ENCODE measurements at places on chromosomes 3 and 15.

- no peak for DNase-seq
These were observed 188.1 kb upstream of the NSMCE3 start for GRCh38 chr15:29457729-29458128.

DNA sequence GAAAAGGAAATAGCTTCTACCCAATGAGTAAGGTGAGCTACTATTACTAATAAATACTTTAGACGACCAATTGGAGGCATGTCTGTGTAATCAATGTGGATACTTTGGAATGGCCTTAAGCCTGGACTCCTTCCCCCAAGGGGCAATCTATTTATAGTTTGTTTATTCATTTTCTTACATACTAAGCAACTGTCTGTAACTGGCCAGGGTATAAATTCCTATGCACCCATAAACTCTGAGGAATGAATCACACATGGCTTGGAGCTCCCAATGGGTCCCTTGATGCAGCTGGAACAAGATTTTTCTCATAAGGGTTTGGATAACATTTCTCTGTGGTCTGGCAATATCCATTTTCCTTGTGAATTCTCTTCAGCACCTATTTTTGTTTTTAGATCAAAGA, 506.8 kb downstream of the EDEM1 start:
- DNase-seq = no peak

GRCh38 chr3:4062621-4063020, 240.5 kb upstream of the SETMAR start:
- no peak for DNase-seq

- no peak for DNase-seq
These were observed 89.6 kb downstream of the GMPS start for GRCh38 chr3:155960060-155960459.

DNA sequence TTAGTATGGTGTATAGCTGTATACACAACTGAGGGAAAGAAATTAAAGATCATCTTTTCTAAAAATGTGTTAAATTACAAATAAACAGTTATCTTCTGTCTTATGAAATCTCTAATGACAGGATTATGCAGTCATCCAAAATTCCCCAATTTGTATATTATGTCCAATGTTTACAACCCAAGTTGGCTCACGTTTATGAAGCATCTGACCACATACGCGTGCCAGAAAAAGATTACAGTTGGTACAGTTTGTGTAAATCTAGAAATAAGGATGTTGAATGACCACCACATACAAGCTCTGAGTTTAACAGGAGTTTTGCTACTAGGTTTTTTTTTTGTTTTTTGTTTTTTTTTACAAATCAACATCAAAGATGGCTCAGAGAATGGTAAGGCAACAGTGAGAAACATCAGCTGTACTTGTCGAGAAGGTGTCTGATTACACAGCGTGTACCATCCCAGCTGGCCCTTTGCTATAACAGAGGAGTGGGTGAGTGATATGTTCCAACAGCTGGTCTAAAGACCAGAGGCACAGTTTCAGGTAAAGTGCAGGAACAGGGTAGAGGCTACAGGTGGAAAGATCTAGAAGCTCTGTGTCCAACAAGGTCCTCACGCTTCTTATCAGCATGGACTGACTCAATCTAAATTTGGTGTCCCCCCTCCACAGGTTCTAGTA, 47.1 kb downstream of the USF3 start:
- no peak for DNase-seq

DNA sequence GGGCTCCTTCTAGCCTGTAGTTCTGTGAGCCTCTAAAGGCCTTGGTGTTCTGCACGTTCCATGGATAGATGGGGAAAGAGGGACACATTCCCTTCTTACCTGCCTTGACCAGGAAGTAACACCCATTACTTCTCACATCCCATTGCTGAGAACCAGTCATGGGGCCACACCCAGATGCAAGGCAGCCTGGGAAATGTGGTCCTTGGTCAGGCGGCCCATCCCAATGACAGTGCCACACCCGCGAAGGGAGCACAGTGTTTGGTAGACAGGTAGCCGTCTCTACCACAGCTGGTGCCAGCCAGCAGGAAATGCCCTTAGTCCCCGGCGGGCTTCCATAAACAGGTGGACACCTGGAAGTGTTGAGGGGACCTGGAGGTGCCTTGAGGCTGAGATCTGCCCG, 23.2 kb upstream of the LCTL start:
- DNase-seq = no peak

GRCh38 chr3:88930611-88931010, 176.8 kb upstream of the EPHA3 start:
- DNase-seq = no peak

- DNase-seq = no peak
These were observed 794 bp downstream of the ARPP19 start for GRCh38 chr15:52567871-52568600.

DNA sequence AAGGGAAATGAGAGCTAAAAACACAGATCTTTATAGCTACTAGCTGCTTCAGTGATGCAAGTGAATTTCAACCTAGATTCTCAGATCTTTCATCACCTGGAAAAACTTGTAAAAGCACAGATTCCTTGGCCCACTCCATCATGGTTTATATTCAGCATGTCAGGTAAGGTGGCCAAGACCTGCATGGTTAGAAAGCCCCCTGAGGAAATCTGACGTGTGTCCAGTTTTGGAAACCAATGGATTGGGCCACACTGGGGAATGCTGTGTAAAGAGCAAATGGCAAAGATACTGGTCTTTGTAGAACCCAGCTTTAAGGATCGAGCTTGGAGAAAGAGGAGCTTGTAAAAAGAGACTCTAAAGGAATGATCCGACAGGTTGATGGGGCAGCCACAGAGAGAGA, 397.0 kb upstream of the ARRDC4 start:
- no peak for DNase-seq

GRCh38 chr15:47551079-47551478, 166.2 kb upstream of the SEMA6D start:
- no peak for DNase-seq

- no peak for DNase-seq
These were observed 33.3 kb upstream of the CGNL1 start for GRCh38 chr15:57343048-57343447.

DNA sequence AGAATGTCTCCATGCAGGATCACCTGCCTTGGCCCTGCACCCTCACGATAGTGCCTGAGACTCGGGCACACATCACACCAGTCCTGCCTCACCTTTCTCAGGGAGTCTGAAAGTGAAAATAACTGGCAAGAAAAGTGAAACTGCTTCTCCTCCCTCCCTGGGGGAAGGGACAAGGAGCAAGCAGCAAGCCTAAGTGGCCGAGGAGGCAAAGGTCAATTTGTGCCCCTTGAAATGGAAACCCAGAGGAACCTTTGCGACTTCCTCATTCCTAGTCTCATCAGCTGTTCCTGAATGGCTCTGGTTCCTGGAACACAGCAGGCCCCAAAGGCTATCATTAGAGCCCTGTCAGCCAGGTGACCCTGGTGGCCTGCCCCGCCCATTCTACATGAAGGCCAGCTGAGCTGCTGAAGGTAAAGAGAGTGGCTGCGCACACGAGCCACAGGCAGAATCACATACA, 28.0 kb upstream of the SLCO2A1 start:
- no peak for DNase-seq

- DNase-seq = no peak
These were observed 194.9 kb downstream of the RAP2B start for GRCh38 chr3:153356908-153357307.

- no peak for DNase-seq
These were observed 82.7 kb upstream of the VGLL3 start for GRCh38 chr3:87073496-87074145.

GRCh38 chr3:138219255-138219654, 32.2 kb downstream of the ARMC8 start:
- no peak for DNase-seq

DNA sequence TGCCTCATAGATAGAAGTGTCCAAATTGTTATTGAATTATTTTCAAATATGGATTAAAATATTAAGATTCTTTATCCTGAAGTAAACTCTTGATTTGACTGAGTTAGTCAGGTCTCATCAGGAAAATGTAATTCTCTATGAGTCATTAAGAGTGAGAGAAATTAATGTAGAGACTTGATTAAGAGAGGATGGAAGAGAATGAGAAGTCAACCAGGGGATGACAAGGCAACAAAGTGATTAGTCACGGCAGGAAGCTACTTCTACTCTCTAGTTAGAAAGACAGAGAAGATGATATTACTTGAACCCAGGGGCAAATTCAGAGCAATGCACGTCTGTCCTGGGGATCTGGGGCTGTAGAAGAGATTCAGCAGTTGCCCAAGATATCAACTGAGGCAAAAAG, 202.5 kb downstream of the LSAMP start:
- no peak for DNase-seq

GRCh38 chr3:52527732-52528585, 5.7 kb downstream of the NT5DC2 start:
- DNase-seq = no peak

GRCh38 chr3:126028096-126028495, 55.8 kb downstream of the SLC41A3 start:
- DNase-seq = no peak

DNA sequence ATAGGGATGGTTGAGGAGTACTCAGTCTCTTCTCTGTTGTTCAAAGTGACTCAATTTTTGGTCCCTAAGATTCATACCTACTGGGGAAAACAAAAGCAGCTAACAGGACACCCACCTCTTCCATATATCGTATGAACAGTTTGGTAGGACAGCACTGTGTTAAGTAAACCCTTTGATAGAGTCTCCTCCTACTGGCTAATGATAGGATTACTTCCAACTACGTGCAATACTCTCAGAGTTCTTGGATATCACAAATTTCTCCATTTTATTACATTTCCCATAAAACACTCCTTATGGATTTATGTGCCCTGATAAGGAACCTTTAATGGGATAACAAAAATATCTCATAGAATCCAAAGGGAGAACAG, 200.2 kb upstream of the GOLGA6L4 start:
- DNase-seq = no peak

- DNase-seq = no peak
These were observed 387.8 kb downstream of the SHQ1 start for GRCh38 chr3:72460205-72461174.

DNA sequence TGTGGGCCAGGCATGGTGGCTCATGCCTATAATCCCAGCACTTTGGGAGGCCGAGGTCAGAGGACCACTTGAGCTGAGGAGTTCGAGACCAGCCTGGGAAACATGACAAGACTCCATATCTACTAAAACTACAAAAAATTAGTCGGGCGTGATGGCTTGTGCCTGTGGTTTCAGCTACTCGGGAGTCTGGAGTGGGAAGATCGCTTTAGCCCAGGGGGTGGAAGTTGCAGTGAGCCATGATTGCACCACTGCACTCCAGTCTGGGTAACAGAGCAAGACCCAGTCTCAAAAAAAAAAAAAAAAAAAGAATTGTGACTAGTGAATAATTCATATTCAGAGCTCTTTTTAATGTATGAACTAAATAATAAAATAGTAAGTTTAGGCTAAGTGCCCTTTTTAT, 87.8 kb upstream of the TSEN2 start:
- no peak for DNase-seq

- DNase-seq = no peak
These were observed 18.9 kb upstream of the SLC27A2 start for GRCh38 chr15:50162969-50163718.

- no peak for DNase-seq
These were observed 81.8 kb downstream of the LRIG1 start for GRCh38 chr3:66419036-66419435.

GRCh38 chr15:74172701-74173379, 670 bp upstream of the ISLR start:
- DNase-seq = no peak

DNA sequence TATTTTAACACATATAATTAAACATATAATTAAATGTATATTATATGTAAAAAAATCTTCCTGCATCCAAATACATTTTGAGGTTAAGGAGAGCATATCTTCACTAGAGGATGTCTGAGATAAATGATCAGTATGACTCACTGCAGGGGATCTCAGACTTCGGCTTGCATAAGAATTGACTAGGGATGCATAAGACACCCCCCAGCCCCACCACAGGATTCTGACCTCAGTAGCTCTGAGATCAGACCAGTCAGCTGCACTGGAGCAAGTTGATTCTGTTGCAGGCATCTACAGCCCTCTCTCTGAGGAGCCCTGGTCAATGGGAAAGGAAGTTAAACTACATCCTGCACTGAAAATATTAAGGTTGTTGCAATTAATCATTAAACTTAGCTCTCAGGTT, 29.0 kb upstream of the TBC1D21 start:
- DNase-seq = no peak

DNA sequence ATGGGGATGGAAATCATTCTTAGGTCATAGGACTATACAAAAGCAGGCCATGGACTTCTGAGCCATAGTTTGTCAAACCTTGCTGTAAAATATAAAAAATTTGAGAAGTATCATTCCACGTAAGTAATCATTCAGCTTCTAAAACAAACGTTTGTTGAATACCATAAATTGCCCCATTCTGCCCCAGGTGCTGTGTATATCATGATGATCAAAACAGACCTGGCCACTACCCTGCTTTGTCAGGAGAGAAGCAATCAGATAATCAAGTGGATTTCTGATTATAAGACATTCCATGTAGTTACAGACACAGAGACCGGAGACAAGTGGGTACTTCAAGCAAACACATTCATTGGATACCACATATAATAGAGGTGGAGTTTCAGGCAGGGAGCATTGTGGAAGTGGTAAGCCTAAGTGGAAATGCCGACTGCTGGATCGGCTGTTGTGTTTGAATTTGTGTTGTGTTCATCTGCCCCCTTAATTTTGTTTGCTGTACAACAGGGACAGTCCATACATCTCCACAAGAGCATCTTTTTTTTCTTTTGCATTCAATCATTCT, 61.7 kb downstream of the TGFBR2 start:
- no peak for DNase-seq

DNA sequence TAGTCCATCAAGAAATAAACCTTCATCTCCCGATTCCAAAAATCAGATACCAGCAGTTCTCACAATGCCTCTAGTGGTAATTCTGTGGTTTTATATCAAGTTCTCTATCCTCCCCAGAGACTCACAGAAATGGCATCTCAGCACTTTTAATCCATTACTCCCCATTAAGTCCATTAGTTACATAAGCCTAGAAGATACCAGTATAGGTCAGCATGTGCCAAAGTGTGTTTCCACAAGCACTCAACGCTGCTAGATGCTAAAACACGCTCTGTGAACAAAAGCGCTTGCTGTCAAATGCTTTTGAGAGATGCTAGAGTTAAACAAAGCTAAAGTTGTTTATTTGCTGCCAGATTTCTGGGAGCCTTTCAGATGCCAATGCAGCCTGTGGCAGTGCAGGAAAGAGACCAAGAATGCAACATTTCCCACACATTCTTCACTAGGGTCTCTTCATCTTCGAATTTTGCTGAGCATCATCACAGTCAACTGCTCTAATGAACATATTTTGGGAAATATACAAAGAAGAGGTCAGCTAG, 918.8 kb upstream of the CFAP20DC start:
- no peak for DNase-seq

- no peak for DNase-seq
These were observed 97.5 kb downstream of the CFAP20DC start for GRCh38 chr3:58952128-58952917.

- no peak for DNase-seq
These were observed 85.9 kb downstream of the DCLK3 start for GRCh38 chr3:36678216-36679013.

- no peak for DNase-seq
These were observed 555.7 kb downstream of the MAGI1 start for GRCh38 chr3:65483011-65483410.

GRCh38 chr3:36653095-36653494, 111.3 kb downstream of the DCLK3 start:
- DNase-seq = no peak

- no peak for DNase-seq
These were observed 9.6 kb downstream of the PLA2G4F start for GRCh38 chr15:42146551-42147430.

- DNase-seq = no peak
These were observed 41.6 kb downstream of the DAG1 start for GRCh38 chr3:49511639-49512038.

GRCh38 chr15:65743637-65744252, 48.3 kb downstream of the DENND4A start:
- DNase-seq = no peak
